ENCODE measurements at places on chromosomes 2 and 18. TPM values are rescaled to one million over a fixed set of nuclear protein-coding genes. Genes with fewer than 3 reads are reported as not detected.

- DNase-seq = no peak
- H3K36me3 ChIP-seq = no peaks in the 10 kb centered on the region
- H3K4me3 ChIP-seq = no peak overlapping the region
- no peak overlapping the region for H3K27ac ChIP-seq
Measured at GRCh38 chr2:15050483-15050882, 418.0 kb downstream of the LRATD1 start.

Gene RND3
- total RNA-seq = 97.9 TPM

- no peaks in the 10 kb centered on the region for H3K27me3 ChIP-seq
- H3K36me3 ChIP-seq = no peaks in the 10 kb centered on the region
- no peak overlapping the region for H3K4me3 ChIP-seq
- H3K4me1 ChIP-seq = no peaks in the 10 kb centered on the region
Measured at GRCh38 chr2:55862673-55863390, 60.8 kb downstream of the EFEMP1 start.

GRCh38 chr2:205590759-205591158 lies 91.5 kb upstream of the NRP2 start:
- no peaks in the 10 kb centered on the region for H3K4me1 ChIP-seq
- no peaks in the 10 kb centered on the region for H3K27me3 ChIP-seq
- H3K36me3 ChIP-seq = no peaks in the 10 kb centered on the region
- no peak for DNase-seq
- no peak overlapping the region for H3K27ac ChIP-seq
- H3K4me3 ChIP-seq = no peak overlapping the region

- H3K4me3 ChIP-seq = no peak overlapping the region
- no peaks in the 10 kb centered on the region for H3K27me3 ChIP-seq
- no peak for DNase-seq
- H3K27ac ChIP-seq = no peak overlapping the region
- no peaks in the 10 kb centered on the region for H3K4me1 ChIP-seq
- H3K36me3 ChIP-seq = no peaks in the 10 kb centered on the region
Measured at GRCh38 chr2:182763311-182763912, 47.4 kb downstream of the DNAJC10 start.

GRCh38 chr2:149556452-149556851 lies 31.1 kb downstream of the MMADHC start:
- H3K36me3 ChIP-seq = no peaks in the 10 kb centered on the region
- H3K27me3 ChIP-seq = no peaks in the 10 kb centered on the region
- no peak overlapping the region for H3K4me3 ChIP-seq
- DNase-seq = no peak
- H3K27ac ChIP-seq = no peak overlapping the region
- H3K4me1 ChIP-seq = no peaks in the 10 kb centered on the region

- no peak overlapping the region for H3K27ac ChIP-seq
- H3K4me3 ChIP-seq = peak overlapping the region; percentile 24
- H3K27me3 ChIP-seq = no peaks in the 10 kb centered on the region
- no peak for DNase-seq
Measured at GRCh38 chr2:98087447-98088020, 567 bp downstream of the VWA3B start.

GRCh38 chr2:228065686-228066085 lies 115.8 kb downstream of the SPHKAP start:
- DNase-seq = no peak
- no peak overlapping the region for H3K27ac ChIP-seq
- H3K36me3 ChIP-seq = no peaks in the 10 kb centered on the region
- no peak overlapping the region for H3K4me3 ChIP-seq
- no peaks in the 10 kb centered on the region for H3K27me3 ChIP-seq

DNA sequence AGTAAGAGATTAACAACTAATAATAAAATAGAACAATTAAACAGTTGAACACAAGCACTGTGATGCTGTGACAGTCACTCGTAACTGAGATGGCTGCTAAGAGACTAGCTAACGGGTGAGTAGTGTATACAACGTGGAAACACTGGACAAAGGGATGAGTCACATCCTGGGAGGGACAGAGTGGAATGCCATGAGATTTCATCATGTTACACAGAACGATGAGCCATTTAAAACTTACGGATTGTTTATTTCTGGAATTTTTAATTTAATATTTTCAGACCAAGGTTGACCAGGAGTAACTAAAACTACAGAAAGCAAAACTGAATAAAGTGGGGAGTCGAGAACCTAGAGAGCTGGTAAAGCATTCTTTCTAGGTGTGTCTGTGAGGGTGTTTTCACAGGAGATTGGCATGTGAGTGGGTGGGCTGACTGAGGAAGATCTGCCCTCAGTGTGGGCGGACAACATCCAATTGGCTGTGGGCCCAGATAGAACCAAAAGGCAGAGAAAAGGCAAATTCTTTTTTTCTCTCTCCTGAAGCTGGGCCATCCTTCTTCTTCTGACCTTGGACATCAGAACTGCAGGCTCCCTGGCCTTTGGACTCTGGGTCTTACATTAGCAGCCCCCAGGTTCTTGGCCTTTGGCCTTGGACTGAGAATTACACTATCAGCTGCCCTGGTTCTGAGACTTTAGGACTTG lies 14.6 kb downstream of the TMSB10 start:
- no peaks in the 10 kb centered on the region for H3K36me3 ChIP-seq
- peak overlapping the region; percentile 71 for H3K27ac ChIP-seq
- peak overlapping the region; percentile 41 for H3K4me3 ChIP-seq
- no peak for DNase-seq
- no peaks in the 10 kb centered on the region for H3K27me3 ChIP-seq

- no peak overlapping the region for H3K4me3 ChIP-seq
- no peak for DNase-seq
- H3K27me3 ChIP-seq = no peaks in the 10 kb centered on the region
- H3K27ac ChIP-seq = no peak overlapping the region
- H3K4me1 ChIP-seq = no peaks in the 10 kb centered on the region
Measured at GRCh38 chr2:239651859-239652258, 251.0 kb upstream of the HDAC4 start.

Gene KLHL41
- total RNA-seq = not detected

Gene TANC1
- 29.4 TPM for total RNA-seq

GRCh38 chr2:33267756-33268155 lies 208.7 kb upstream of the RASGRP3 start:
- DNase-seq = no peak
- no peaks in the 10 kb centered on the region for H3K36me3 ChIP-seq
- H3K27ac ChIP-seq = no peak overlapping the region
- no peaks in the 10 kb centered on the region for H3K4me1 ChIP-seq

DNA sequence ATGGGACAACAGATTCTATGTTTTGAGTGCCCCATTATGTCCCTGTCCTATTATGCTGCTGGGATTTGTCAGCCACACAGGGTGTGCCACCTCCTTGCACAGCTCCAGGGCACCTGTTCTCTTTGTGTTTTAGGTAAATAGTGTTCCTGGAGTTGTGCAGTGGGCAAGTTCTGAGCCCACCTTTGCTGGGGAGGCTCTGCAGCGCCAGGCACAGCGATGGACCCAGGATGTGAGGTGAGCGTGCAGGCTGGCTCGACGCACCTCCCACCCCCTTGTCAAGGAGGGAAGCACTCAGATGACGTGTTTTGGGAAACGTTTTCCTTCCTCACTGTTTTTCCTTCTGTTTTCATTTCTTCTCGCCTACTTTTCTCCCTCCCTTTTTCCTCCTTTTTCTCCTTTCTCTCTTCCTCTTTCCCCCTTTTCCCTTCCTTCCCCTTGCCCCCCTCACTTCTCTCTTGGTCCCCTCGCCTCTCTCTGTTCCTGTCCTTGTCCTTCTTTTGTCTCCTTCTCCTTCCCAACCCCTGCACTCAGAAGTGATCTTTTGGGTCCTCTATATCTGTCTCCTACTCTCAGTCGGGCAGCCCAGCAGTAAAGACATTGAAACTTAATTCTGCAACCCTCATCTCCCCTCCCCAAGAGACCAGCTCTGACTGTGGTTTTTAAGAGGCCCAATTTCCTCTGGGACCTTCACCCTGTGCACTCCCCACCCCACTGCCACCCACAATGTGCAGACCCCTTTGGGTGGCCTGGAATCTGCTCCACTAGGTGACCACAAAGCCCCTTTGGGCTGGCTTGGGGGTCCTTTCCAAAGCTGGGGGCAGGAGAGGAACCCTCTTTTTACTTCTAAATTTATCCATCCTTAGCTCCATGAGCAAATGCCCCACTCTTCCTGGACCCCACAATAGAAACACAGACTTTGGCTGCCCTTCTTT lies 104.0 kb downstream of the MCFD2 start:
- no peaks in the 10 kb centered on the region for H3K36me3 ChIP-seq
- DNase-seq = no peak
- H3K27me3 ChIP-seq = no peaks in the 10 kb centered on the region
- peaks cover 28% of the 10 kb centered on the region for H3K4me1 ChIP-seq

Gene INHBB
- total RNA-seq = 0.66 TPM

GRCh38 chr18:37289423-37289822 lies 276.2 kb downstream of the CELF4 start:
- no peak overlapping the region for H3K4me3 ChIP-seq
- H3K36me3 ChIP-seq = no peaks in the 10 kb centered on the region
- H3K27me3 ChIP-seq = no peaks in the 10 kb centered on the region
- H3K4me1 ChIP-seq = no peaks in the 10 kb centered on the region
- no peak for DNase-seq
- H3K27ac ChIP-seq = no peak overlapping the region

Gene TRIM54
- total RNA-seq = not detected

DNA sequence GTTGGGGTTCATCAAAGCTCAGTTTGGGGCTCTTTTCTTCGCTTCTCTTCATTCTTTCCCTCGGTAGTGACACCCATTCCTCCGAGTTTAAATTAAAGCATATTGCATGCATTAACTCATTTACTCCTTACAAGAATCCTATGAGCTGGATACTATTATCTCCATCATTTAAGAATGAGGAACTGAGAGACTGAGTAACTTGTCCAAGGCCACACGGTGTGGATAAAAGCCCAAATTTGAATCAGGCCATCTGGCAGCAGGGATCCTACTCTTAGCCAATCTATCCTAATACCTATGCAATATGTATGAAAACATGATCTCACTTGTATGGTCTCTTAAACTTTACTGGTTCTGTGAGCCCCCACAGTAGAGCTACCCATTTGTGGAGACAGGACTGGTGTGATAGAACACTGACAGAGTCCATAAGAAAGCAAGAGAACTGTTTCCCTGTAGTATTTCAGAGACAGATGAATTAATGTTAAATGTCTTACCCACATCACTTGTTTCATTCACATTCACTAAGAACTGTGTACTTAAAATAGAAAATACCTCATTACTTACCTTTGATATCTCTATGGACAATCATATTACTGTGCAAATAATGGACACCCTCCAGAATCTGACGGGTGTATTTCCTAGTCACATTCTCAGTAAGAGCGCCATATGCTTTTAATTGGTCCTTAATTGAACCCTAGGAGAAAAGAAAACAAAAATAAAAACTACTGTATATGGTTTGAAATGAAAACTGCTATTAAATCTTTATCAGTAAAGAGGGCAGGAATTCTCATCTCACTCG lies 20.4 kb upstream of the ERCC3 start:
- H3K4me3 ChIP-seq = no peak overlapping the region
- no peaks in the 10 kb centered on the region for H3K4me1 ChIP-seq
- no peak overlapping the region for H3K27ac ChIP-seq
- H3K36me3 ChIP-seq = peaks cover 13% of the 10 kb centered on the region
- no peaks in the 10 kb centered on the region for H3K27me3 ChIP-seq

- DNase-seq = no peak
- H3K4me3 ChIP-seq = no peak overlapping the region
- H3K27me3 ChIP-seq = no peaks in the 10 kb centered on the region
- H3K4me1 ChIP-seq = no peaks in the 10 kb centered on the region
- no peaks in the 10 kb centered on the region for H3K36me3 ChIP-seq
Measured at GRCh38 chr2:214244847-214245246, 166.0 kb upstream of the VWC2L start.

DNA sequence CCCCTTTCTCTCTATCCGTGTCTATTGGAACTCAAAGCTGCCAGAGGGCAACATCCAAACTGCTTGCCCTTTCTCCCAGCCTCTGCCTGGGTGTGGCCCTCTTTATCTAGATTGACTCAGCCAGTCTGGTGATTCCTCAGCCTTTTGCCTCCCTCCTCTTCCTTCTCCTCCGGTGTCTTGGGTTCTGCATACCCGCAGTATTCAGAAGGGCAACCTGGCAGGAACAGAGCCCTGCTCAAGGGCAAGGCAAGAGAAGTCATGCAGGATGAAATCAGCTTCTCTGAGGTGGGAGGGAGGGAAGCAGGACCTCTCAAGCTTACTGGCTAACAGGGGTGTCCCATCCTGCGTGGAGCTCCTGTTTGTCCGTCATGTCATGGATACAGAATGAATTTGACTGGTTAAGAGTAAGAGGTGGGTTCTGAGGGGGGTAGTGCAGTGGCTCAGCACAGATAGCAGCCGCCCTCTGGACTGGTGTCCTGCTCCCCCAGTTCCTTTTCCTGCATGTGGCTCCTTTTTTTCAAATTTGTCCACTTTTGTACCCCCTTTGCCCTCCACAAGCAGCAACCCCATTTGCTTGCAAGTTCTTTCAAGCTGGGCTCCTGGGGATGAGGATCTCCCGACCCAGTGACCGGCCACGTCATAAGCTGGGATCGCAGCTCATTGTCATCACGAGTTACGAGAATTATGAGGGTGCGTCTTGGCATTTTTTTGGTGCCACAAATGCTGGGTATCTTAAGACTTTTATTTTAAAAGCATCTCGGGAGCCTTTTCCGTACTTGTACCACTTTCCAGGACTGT lies 154.1 kb downstream of the FHOD3 start:
- H3K4me1 ChIP-seq = no peaks in the 10 kb centered on the region
- no peaks in the 10 kb centered on the region for H3K36me3 ChIP-seq
- no peaks in the 10 kb centered on the region for H3K27me3 ChIP-seq
- no peak for DNase-seq

DNA sequence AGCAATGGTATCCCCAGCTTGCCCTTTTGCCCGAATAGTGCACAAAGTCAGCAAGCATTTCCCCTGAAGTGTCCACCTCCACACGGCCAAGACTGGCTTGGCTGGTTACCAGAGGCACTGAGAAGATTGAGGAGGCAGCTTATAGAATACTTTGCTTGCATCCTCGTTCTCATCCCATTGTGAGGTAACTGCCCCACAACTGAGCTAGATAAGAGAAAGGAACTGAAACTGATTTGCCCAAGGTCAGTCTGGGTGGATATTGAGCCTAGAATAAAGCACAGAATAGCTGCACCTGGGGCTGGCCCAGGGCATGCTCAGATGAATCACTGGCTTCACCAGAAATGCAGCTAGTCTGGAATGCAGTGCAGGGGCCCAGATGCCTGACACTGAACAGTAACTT lies 32.7 kb upstream of the MAP4K3 start:
- no peak overlapping the region for H3K4me3 ChIP-seq
- H3K4me1 ChIP-seq = peaks cover 18% of the 10 kb centered on the region
- no peaks in the 10 kb centered on the region for H3K36me3 ChIP-seq

Gene LIPG
- total RNA-seq = 0.57 TPM

DNA sequence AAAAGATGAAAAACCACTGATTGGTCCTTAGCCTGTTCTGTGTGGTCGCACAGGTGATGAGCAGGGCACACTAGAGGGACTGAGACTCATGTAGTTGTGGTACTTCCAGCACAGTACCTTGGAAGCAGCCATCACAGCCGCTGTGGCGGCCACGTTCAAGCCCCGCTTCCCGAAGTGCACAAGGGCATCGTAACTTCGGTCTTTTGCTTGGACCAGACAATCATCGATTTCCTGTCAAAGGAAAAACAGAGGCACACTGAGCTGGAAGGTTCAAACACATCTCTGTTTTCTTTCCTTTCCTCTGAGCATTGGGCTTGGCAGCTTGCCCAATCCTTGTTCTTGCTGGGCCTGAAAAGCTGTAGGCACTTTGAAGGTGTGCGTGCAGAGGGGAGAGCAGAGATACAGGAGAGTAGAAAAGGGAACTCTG lies 52.6 kb downstream of the MRPL35 start:
- H3K27ac ChIP-seq = no peak overlapping the region
- H3K4me1 ChIP-seq = peaks cover 63% of the 10 kb centered on the region
- no peak for DNase-seq
- no peaks in the 10 kb centered on the region for H3K27me3 ChIP-seq
- no peak overlapping the region for H3K4me3 ChIP-seq
